ENCODE measurements at places on chromosomes 13 and 19.

GRCh38 chr13:31179754-31180153, 18.1 kb upstream of the HSPH1 start:
- DNase-seq: no peak

- DNase-seq: peak; percentile 29
Observed at GRCh38 chr19:19540715-19541515, 2.9 kb downstream of the CILP2 start.

DNA sequence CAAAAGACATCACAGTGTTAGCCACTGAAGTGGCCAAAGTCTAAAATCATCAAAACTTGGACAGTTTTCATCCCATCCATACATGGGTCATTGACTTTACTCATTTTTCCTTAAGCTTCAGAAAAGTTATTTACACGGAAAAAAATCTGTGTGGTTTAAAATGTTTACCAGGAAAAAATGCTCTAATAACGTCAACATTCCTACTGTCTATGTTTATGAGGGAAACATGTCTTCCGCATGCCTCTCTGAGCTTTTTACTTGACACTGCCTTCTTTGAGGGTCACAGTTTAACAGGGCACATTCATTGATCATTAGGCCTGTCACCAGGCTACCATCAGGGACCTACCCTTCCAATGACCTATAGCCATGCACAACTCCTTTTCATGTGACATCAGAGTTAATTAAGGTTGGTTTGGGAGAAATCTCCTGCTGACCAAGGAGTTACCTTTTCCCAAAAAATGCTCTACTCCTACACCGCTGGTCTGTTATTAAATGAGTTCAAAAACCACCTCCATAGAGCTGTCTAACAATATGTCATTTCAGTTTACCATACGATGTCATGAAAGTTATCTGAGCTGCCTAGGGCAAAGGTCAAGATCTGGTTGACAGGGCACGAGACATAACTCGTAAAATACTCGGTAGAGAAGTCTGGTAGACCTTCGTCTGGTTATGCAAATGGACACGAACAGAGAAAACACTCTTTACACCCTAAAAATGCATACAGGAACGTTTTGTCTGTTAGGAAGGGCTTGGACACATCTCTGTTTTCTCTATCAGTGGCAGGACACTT, 17.8 kb downstream of the FLT1 start:
- no peak for DNase-seq

DNA sequence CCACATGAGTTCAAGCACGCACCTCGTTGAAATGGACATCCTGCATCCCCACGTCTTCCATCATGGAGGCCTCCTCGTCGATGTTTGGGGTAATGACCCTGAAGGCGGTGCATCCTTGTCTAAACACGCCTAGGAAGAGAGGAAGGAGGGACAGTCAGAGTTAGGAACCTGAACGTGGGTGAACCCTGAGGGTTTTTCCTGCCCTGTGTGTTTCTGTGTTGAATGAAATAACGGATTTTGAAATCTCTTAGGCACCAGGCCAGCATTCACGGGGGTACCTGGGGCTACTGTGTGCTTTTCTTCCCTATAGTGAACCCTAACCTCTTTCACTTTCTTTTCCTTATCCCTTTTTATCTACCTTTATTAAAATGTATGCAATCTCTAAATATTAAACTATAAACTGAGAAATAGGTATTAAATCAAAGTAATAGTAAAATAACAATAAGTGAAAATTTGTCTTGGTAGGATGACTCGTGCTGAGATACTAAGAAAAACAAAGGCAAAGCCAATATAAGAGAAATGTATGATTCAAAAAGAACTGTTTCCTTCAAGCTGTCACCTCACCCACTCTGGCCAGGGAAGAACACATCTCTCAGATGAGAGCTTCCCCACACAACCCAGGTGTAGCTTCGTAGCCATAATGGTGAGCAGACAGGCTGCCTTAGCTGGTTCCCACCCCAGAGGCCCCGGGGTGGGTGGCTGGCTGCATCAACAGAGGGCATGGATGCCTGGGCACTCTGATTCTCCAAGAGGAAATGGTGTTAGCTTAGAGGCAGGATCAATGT, 72.1 kb upstream of the SLC15A1 start:
- DNase-seq: no peak

GRCh38 chr19:5268801-5269200, 71.8 kb downstream of the PTPRS start:
- no peak for DNase-seq

DNA sequence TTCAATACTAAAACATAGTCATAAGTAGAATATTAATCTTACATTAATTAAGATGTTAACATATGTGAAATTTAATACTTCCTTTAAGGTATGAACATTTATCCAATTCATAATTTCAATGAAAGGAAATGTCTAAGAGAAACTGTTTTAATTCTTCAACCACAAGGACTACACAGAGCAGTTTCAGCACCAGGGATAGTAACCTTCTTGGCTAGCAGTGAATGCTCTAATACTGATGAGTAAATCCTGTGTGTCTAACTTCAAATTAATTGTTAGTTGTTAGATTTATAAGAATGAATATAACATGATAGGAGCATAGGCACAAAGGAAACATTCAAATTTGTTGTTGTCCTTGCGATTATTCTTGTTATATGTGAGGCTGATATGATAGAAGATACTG, 15.6 kb upstream of the NBEA start:
- DNase-seq: no peak

GRCh38 chr19:50912727-50913716, 1.8 kb upstream of the KLK4 start:
- DNase-seq: no peak

DNA sequence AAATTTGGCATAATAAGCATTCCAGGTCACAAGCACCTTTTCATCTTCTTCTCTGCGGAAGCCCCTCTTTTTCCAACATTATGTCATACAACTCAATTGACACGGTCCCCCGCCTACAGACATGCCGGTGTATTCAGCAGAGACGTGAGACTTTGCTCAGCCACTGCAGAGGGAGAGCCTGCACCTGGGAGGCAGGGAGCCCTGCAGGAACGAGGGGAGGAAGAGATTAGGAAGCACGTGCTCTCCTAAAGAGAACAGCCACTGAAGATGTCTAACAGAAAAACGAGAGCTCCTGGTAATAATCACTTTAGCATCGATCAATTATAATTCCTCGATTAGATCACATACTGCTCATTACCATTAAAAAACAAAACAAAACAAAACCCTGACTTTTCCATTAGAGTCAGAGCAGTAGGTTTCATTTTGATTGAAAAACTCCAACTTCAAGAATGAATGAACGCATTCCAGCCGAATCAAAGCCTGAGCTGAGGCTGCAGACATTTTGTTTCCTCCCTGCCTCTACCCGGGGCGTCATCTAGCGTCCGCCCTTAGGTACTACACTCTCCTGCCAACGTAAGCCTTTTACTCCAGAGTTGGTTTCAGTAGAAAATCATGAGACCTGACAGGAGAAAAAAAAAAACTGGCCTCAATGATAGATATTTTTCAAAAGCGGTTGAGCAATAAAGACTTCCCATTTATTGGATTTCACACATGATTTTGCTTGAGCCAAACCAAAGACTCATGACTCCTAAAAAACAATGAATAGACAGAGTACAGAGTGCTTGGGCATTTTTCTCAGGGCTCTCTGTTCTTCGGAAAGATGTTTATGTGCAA, 194.5 kb downstream of the KATNAL1 start:
- DNase-seq: peak; percentile 59

DNA sequence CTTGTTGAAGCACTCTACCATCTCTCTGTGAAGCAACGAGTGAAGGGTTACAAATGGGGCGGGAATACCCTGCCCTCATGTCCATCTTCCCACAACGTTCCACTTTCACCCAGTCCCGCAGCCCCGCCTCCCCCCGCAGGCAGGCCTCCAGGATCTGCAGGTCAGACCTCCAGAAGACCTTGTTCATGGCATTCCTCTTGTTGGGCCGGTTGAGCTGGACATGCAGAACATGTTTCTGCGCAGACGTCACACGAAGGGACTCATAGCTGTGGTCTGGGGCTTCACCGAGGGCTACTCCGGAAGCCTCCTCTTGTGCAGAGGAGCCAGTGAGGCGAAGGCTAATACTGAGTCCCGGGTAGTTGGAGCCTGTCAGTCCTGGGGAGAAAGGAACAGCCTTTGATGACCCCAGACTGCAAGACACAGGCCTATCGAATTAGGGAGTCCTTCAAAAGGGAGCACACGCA, 420 bp downstream of the ECH1 start:
- DNase-seq: no peak

- DNase-seq: no peak
Observed at GRCh38 chr13:101018720-101019119, 344.1 kb upstream of the TMTC4 start.

DNA sequence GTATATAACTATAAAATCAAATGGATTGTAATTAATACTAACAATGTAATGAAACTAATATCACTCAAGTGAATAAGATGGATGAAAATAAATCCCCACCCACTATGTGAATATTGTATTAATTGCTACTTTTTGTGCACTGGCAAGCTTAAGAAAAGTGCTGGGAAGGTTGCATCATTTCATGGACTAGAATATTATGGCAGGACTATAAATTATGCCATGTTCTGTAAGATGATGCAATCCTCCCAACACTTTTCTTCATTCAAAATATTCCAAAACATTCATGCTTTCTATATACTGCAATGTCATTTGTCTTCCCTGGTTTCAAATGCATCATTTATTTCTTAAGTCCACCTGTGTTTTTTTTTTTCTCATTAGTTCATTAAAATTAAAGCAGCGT, 457.6 kb upstream of the GPC6 start:
- DNase-seq: no peak

GRCh38 chr13:73466561-73466960, 407.8 kb downstream of the KLF5 start:
- DNase-seq: no peak

- no peak for DNase-seq
Observed at GRCh38 chr13:113616281-113616906, 31.8 kb downstream of the TFDP1 start.
